Smooth muscle cell of the brain vasculature (primary cell): ENCODE measurements at places on chromosomes 11 and 22.

DNA sequence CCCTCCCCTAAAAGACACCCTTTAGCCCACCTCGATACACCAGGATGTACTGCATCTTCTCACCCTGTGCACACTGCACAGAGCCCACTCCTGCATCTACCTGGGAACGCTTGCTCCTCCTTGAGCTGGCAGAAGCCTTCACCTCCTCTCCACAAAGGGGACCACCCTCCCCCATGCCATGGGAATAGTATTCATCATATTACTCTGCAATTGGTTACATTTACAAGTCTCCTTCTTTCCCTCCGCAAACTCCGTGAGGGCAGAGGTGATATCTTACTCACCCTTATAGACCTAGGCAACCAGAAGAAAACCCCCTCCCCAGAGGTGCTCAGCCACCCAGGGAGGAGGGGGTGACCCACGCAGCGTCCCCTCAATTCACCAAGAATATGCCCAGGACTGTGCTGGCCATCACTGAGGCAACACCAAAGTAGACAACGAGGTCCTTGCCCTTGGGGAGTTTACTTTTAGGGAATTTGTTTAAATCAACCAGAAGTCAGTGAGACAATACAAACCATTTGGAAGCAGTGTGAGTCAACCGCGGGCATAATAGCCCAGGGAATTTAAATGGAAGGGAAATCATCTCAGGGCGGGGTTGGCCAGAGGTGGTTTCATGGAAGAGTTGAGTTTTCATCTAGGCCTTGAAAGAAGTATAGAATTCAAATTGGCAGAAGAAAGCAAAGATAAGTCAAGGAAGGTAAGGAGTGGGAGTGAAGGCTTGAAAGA lies 214.5 kb downstream of the BARX2 start:
- no peak for DNase-seq

DNA sequence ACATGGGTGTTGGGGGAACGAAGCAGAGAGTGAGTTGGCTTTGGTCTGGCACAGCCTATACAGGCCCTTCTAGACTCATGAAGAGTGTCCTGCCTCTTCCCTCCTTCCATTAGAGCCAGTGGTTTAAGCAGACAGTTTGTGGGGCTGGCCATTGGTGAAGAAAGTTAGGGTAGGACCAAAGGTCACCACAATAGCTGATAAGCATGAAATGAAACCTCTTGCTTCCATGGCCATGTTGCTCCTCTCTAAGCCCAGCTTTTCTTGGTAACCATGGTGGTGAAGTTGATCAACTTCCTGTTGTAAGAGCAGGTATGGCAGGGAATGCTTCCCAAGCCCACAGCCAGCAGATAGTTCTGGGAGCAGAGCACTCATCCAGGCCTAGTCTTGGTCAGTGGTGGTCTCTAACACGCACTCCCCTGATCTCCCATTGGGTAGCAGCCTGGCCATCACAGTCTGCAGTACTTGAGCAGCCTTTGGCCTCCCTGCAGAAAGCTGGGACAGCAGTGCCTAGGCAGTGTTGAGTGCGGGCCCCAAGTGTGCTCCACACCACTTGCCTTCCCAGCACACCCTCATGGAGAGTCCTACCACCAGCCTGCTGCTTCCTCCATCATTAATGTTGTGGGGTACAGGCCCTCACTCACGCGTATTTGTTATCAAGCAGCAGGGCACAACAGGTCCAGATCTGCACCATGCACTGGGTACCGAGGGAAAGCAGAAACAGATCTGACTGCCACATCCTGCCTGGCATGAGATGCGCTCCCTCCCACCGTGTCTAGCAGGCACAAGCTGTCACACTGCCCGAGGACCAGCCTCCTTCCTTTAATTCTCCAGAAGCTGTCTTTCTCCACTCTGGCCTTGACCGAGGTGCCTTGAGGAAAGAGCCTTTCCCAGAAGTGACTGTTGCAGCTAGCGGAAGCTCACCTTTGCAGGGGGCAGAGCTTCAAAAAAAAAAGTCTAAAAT lies 65.8 kb upstream of the SUSD2 start:
- DNase-seq: no peak

- peak; percentile 93 for DNase-seq
These were observed 114.1 kb downstream of the MICAL2 start for GRCh38 chr11:12224537-12224893.

- DNase-seq: no peak
These were observed 1.4 kb upstream of the MUC2 start for GRCh38 chr11:1073261-1073724.

DNA sequence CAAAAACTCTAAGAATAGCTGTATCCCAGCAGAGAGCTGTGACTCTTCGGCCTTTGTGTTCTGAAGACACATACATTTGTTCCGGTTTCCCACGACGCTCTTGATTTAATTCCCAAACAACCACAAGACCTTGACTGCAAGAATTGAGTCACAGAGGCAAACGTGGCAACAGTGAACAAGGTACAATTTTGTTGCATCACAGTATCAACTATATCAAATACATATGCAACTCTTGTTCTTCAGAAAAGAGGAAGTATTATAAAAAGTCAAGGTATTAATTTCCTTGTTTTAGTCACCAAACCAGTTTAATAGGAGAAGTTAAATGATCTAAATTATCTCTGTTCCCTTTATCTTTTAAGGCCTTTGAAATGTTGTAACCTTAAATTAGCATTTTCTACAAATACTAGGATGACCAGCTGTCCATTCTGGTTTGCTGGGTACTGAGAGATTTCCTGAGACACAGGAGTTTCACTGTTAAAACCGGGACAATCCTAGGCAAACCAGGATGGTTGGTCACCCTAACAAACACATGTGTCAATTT lies 11.1 kb downstream of the HPS5 start:
- DNase-seq: no peak

GRCh38 chr22:28464127-28464526 lies 215.5 kb downstream of the TTC28 start:
- DNase-seq: no peak

DNA sequence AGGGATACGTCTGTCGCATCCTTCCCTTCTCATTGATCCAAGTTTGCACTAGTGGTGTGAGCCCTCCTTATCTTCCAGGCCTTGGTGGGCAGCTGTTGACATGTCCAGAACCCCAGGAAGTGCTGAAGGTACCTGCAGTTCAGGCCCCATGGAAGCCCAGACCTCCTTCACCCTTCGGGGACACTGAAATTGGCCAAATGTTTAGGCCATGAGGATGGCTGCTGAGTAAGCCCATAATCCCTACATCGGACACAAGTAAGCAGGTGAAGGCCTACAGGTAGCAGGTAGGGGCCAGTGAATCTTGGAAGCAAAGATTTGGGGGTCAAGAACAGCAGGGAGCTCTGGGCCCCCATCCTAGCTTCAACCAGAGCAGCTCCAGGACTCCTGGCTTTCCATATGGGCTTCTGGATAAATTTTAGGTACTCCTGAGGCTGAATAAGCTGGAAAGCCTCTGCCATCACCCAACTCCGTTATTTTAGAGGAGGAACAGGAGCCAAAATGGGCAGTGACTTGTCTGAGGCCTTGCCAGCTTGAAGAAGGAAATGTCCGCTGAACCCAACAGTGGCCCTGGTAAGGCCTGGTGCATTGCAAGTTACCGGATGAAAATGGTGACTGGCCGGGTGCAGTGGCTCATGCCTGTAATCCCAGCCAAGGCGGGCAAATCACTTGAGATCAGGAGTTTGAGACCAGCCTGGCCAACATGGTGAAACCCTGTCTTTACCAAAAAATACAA lies 45.2 kb downstream of the MORC2 start:
- no peak for DNase-seq

- no peak for DNase-seq
These were observed 1.0 kb upstream of the RELA start for GRCh38 chr11:65663639-65664200.

- no peak for DNase-seq
These were observed 17.0 kb downstream of the MOGAT2 start for GRCh38 chr11:75734491-75735180.

DNA sequence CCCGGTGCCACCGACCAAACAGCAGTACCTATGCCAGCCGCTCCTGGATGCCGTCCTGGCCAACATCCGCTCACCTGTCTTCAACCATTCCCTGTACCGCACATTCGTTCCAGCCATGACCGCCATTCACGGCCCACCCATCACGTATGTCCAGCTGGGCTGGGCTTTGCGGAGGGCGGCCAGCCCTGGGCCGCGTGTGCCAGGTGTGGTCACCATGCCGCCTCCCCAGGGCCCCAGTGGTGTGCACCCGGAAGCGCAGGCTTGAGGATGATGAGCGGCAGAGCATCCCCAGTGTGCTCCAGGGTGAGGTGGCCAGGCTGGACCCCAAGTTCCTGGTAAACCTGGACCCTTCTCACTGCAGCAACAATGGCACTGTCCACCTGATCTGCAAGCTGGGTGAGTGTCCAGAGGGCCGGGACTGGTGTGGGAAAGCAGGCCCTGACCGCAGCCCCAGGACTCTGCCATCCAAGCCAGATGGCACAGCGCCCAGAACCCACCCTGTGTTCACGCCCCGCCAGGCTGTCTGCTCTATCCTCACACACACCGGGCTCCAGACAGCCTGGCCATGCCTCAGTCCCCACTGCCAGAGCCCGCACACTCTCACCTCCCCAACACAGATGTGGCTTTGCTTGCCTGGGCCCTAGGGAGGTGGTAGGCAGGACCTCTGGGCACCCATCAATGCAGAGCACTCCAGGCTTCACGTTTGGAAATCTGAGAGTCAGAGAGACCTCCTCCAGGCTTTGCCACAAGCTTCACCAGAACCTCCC lies 77.6 kb downstream of the MED15 start:
- DNase-seq: no peak

DNA sequence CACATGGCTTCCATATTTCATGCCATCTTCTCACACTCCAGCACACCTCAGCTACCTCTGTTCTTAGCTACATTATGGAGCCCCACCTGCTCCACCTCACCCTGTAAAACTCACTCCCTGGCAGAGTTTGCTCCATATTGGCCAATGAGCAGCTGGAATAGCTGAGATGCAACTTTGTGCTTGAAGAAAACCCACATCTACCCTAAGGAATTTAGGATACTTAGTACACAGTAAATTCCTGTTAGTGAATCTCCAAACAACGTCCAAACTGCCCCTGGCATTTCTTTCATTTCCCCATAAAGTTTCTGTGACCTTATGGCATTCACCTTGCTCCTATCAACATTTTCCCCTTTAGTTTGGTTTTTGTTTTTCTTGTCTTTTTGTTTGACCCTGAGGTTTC lies 2.2 kb upstream of the VWCE start:
- DNase-seq: no peak

- DNase-seq: no peak
These were observed 399.5 kb downstream of the ETS1 start for GRCh38 chr11:128187835-128188234.

GRCh38 chr22:23088199-23088604 lies 17.9 kb downstream of the GNAZ start:
- no peak for DNase-seq

DNA sequence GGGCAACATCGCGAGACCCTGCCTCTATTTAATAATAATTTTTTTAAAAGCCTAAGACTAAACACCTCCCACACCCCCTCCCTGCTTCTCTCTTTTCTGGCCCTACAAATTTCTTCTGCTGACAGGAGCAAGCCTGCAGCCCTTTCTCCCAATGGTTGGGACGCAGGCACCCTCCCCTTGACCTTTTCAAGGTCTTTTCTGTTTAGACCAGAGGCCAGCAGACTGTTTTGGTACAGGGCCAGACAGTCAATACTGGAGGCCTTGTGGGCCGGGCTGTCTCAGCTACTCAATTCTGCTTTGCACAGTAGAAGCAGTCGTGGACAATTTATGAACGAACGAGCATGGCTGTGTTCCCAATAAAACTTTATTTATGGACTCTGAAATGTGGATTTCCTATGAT lies 92.3 kb downstream of the SCN3B start:
- DNase-seq: no peak

DNA sequence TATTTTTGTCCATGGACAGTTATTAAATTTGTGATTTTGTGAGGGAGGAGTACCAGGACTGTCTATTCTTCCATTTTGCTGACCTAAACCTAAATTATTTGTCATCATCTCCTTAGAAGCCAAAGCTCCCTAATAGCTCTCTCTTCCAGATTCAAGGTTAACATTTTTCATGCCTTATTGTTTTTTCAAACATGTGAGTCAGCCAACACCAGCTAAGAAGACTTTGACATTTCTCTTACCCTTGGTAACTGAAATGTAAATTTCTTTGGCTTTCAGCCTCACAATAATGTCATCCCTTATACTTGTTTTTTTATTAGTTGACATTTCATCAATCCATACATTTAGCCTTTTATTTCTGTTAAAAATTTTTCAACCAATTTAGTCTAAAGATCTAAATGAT lies 19.2 kb downstream of the OR52E1 start:
- DNase-seq: no peak

GRCh38 chr11:112794331-112794846 lies 166.8 kb upstream of the NCAM1 start:
- no peak for DNase-seq

- DNase-seq: no peak
These were observed 115.0 kb downstream of the SLC1A2 start for GRCh38 chr11:35304386-35304775.

DNA sequence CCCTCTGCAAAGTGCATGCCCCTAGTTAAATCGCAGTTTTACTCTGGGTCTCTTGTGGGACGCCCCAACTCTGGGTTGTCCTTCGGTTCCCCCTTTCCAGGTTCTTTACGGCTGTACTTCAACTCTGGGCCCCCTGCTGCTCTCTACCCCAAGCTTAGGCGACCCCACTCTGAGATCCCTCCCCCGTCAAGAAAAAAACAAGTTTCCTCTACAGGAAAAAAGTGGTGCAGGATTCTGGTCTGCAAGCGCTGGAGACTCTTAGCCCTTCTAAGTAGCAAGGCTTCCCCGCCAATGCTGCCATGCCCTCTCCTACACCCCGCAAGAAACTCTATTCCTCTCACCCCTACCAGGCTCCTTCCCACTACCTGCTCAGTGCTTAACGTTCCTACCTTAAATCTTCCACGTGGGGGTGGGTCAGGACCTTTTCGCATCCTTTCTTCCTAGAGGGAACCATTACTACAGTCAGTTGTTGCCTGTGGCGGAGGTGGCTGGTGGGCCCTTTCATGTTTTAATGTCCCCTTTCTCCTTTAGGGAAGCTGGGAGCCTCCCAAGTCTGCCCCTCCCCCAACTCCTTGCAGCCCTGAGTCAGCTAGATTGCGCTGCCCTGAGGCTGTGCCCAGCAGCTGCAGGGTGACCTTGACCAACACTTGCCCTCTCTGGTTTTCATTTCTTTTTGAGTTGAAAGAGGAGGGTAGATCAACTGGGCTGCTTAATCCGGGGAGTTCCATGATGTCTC lies 1.4 kb downstream of the NEFH start:
- DNase-seq: no peak

- DNase-seq: no peak
These were observed 20.6 kb downstream of the TSPAN4 start for GRCh38 chr11:863023-863909.

DNA sequence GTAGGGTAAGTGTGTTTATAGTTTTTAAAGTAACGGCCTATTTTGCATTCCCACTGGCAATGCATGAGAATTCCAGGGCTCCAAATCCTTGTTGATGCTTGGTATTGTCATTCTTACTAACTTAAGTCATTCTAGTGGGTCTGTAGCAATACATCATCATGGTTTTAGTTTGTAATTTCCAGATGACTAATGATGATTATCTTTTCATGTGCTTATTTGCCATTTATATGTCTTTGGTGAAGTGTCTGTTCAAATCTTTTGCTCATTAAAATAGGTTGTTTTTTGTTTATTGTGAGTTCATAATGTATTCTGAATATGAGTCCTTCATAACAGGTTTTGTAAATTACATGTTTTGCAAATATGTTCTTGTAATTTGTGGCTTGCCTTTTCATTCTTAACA lies 31.2 kb downstream of the MTMR3 start:
- no peak for DNase-seq
